Cortex of kidney (tissue), 1 donor: ENCODE measurements at places on chromosomes 2 and 18.

DNA sequence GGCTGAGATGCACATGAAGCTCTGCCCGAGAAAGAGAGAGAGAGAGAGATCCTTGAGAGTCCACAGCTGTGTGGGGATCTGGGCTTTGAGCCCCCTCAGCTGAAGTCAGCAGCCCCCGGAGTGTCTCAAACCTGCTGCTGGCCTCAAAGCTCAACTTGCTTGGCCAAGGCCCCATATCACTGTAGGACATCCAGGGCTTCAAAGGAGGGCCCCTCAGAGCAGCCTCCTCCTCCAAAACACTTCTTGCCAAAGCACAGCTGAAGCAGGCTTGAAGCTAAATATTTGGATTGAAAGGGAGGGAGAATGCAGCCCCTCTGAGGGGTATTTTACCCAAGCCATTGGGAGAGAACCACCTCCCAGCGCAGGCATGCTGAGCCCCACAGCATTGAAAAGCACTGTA lies 357.6 kb downstream of the OSR1 start:
- DNase-seq, result no peak

DNA sequence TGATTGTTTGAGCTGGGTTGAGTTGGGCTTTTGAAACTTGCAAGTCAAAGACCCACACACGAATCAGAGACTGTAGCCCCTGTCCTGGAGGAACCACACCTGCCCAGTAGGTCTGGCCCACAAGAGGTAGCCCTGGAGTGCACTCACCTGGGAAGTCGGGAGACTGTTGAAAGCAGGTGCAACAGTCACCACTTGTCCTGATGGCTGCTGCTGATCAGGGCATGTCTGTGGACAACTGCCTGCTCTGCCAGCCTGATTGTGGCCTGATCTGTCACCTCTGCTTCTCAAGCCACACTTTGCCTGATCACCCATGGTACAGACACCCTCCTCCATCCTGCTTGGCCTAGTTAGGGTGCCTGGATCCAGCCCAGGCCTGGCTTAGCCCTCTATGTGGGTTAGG lies 105.0 kb upstream of the HAAO start:
- no peak for DNase-seq

- no peak for DNase-seq
These were observed 787 bp upstream of the TBR1 start for GRCh38 chr2:161415034-161415986.

DNA sequence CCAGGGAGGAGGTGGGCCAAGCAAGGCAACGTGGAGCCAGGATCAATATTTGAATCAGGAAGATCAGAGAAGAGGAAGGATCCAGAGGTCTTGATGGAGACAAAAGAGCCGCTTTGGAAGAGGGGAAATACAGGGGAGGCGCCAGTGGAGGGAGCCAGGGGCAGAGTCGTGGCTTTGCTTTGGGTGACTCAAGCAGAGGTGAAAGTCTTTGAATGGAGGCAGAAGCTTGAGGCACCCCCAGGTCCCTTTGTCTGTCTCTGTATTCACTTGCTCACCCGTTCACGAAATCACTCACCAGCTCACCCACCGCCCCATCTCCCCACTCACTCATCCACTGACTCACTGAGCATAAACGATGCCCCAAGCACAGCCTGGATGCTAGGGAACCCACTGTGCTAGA lies 134.1 kb downstream of the ACOXL start:
- DNase-seq, result no peak

GRCh38 chr2:7992612-7993602 lies 688.9 kb upstream of the ID2 start:
- no peak for DNase-seq

DNA sequence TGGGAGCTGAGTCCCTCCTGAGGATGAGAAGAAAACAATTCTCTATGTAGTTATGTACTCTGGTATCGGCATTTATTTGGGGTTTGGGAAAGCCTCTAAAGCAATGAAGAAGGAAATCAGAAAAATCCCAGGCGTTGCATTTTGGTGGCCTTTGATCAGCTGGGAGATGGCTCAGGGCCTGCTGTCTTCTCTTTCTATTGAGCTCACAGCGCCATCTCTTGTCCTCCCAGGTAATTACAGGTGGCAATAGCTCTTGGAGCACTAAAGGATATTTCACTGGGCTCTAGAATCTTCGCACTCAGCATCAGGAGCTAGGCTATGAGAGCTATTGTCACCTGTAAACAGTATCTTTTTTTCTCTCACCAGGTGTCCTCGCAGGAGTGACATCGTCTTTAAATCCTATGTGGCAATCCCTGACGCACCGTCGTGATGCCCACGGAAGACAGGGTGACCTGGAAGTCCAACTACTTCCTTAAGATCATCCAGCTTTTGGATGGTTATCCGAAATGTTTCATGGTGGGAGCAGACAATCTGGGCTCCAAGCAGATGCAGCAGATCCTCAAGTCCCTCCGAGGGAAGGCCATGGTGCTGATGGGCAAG lies 76.1 kb upstream of the PMAIP1 start:
- DNase-seq, result no peak

GRCh38 chr18:70154591-70155194 lies 50.8 kb downstream of the RTTN start:
- no peak for DNase-seq

DNA sequence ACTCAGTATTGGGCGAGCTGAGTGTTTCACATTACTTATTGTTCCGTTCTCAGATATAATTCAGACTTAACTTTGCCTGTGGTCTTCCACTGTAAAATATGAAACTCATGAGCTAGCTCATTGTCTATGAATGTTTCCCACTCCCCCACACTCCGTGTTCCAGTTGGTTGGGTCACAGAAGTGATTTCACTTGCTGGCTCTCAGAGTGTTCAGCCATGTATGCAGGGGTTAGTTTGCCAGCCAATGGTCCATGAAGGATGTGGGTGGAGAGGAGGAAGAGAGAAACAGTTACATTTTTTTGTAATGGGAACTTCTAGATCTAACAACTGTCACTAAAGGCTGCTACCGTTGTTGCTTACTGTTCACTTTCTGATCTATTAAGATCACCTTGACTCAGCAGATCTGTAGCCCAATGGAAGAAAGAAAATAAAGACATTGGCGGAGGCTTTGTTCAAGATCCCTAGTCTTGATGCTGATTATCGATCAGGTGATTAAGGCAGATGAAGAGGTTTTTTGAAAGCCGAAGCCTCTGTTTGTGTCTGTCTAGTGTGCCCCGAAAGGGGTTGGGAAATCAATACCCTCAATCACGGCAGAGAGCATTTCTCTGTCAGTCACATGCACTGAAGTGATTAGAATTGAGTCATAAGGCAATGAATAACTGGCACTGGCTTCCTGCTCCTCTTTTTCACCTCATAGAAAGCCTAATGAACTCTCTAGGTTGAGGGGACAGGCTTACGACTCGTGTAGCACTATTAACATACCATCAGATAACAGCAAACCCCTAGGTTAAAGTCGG lies 279.7 kb upstream of the FIGN start:
- DNase-seq, result no peak

DNA sequence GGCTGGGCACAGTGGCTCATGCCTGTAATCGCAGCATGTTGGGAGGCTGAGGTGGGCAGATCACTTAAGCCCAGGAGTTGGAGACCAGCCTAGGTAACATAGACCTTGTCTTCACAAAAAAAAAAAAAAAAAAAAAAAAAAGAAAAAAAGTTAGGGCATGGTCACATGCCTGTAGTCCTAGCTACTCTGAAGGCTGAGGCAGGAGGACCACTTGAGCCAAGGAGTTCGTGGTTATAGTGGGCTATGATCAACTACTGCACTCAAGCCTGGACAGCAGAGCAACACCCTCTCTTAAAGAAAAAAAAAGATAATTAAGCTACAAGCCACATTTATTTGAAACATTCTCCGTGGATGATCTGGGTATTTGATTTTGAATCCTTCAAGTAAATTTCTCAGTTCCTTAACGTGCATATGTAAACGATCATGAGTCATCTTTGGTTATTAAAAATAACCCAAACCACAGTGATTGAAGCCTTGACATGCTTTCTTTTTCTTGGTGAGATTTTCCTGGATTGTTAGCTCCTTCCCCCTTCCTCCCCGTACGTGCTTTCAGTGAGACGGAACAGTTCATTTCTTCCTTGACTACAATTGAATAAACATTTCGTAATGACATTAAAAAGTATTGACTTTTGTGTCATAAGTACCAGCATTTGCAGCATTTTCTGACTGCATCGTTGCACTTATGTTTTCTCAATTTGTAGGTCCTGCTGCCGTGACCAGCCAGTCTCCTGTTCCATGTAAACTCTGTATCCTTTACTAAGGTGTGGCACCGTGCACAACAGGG lies 20.3 kb downstream of the RMC1 start:
- DNase-seq, result no peak

- DNase-seq, result no peak
These were observed 55.0 kb downstream of the EPB41L3 start for GRCh38 chr18:5488844-5489243.

DNA sequence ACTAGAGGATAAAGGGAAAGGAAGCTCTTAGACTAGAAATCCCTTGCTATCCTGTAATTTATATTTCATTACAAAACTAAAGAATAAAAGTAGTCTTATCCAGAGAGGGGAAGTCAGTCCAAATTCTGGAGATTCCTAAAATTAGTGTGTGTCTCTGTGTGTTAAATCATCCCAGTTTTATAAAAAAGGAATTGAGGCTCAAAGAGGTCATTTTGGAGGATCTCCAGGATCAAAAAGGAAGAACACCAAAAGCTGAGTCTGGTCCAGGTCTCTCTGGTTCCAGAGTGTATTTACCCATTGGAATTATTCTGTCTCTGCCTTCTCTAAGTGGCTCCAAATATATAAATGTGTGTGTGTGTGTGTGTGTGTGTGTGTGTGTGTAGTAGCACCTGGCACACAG lies 166.7 kb downstream of the NRXN1 start:
- DNase-seq, result no peak

- DNase-seq, result no peak
These were observed 104.4 kb downstream of the DOCK10 start for GRCh38 chr2:224937887-224938286.

- no peak for DNase-seq
These were observed 180.9 kb downstream of the KCNE4 start for GRCh38 chr2:223232896-223233295.

DNA sequence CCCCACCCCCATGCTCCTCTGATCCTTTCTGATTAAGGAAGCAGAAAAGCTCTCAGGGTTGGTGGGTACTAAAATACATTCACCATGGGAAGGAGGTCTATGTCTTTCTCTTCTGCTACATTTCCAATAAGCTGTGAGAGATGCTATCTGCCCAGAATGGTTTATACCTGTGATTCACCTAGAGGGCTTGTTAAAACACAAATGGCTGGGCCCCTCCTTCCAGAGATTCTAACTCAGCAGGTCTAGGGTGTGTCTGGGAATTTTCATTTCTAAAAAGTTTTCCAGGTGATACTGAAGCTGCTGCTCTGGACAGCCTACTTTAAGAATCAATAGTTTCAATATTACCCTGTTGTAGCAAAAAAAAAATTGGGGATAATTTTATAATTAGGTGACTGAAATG lies 772.2 kb upstream of the ZEB2 start:
- DNase-seq, result no peak

GRCh38 chr18:56727399-56727798 lies 76.2 kb downstream of the WDR7 start:
- DNase-seq, result no peak

GRCh38 chr18:26548415-26549262 lies at the start of gene KCTD1:
TSS of gene KCTD1 (minus strand) at chr18:26548553. CDS start at chr18:26548536, 17 bp downstream.
- DNase-seq, result no peak

DNA sequence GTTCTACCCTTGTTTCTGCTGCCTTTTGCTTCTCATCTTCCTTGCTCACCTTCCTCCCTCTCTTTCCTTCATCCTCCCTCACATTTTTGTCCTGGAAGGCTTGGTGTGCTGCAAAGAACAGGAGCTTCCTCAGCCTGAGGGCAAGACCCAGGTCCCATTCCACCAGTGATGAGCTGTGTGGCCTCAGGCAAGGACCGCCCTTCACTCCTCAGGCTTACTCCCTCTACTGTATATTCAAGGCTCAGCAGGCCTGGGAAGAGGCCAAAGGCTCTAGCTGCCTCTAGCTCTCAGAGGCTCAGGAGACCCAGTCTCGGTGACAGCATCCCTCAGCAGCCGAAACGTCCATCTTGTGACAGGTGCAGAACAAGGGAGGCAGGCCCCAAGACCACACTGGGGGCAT lies 97.5 kb downstream of the MRO start:
- no peak for DNase-seq

- DNase-seq, result no peak
These were observed 39.9 kb upstream of the DARS1 start for GRCh38 chr2:136025057-136025973.

- DNase-seq, result no peak
These were observed 116.1 kb upstream of the CYP26B1 start for GRCh38 chr2:72263776-72264060.

DNA sequence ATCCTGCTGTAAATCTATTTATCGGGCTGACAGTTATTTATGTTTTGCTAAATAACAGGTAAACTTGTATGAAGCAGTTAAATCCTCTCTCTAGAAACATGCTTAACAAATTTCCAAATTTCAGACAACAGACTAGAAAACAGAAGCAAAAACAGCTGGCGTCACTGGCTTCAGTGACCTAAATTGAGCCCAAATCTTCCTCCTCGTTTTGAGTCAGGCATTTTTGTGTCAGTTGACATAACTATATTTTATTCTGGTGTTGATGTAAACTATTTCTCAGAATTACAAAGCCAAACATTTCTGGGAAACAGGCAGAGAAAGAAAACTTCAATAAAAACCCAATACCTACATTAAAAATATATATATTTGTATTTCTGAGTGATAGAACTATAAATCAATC lies 21.7 kb downstream of the RBMS1 start:
- DNase-seq, result no peak
